ENCODE measurements at places on chromosomes 3 and 15. TPM values are rescaled to one million over a fixed set of nuclear protein-coding genes. Genes with fewer than 3 reads are reported as not detected.

Gene SNX22
- total RNA-seq = not detected

- ATAC-seq = no peak
These were observed 612.8 kb upstream of the AGTR1 start for GRCh38 chr3:148084931-148085330.

- no peak for ATAC-seq
These were observed 176.4 kb downstream of the GBE1 start for GRCh38 chr3:81585056-81585455.

GRCh38 chr3:138282836-138283235 is 46.8 kb downstream of the NME9 start:
- ATAC-seq = no peak

Gene RBP2
- total RNA-seq = not detected

Gene IL12A
- not detected for total RNA-seq

Gene TRPC1
- total RNA-seq = 21.8 TPM

Gene FBN1
- 153 TPM for total RNA-seq

GRCh38 chr15:26157081-26157480 is 294.0 kb upstream of the ATP10A start:
- ATAC-seq = peak; percentile 64

GRCh38 chr15:28974142-28974541 is 88.4 kb downstream of the APBA2 start:
- ATAC-seq = no peak

- no peak for ATAC-seq
These were observed 143.4 kb downstream of the PDCD6IP start for GRCh38 chr3:33941804-33942203.

GRCh38 chr3:132978464-132978863 is 59.7 kb upstream of the TMEM108 start:
- no peak for ATAC-seq

DNA sequence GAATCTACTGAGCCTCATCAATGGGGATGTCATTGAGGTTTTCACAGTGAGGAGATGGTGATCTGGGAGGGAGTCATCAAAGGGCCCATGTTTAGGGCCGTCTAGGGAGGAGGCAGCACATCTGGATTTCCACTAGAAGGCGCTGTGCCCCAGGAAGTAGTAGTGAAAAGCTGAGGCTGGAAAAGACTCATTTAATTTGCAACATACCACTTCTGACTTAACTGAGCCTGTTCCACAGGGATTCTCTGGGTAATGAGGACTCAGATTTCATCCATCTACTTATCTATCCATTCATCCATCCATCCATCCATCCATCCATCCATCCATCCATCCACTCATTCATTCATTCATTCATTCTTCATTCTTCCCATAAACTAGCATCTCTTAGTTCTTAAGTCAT is 17.4 kb upstream of the SHF start:
- ATAC-seq = no peak

- peak; percentile 84 for ATAC-seq
These were observed 710 bp upstream of the CLK3 start for GRCh38 chr15:74614744-74615507.

DNA sequence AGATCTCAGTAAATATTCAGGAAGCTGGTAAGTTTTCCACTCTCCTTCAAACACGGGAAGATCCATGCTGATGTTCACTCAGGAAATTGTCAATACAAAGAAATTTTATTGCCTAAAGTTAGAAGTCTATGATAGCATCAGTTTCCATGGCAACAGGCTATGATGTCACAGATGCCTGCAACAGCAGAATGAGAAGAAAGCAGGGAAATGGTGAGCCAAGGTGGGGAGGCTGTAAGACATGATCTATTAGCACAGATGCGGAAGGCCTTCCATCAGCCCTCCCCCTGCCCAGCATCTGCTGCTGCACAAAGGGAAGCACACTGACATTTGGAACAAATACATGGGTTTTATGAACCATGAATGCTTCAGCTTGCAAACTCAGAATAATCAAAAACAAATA is 28.6 kb downstream of the EPHB1 start:
- no peak for ATAC-seq

Gene PML
- 24.1 TPM for total RNA-seq

GRCh38 chr3:44016818-44017217 is 224.9 kb upstream of the TOPAZ1 start:
- ATAC-seq = no peak

DNA sequence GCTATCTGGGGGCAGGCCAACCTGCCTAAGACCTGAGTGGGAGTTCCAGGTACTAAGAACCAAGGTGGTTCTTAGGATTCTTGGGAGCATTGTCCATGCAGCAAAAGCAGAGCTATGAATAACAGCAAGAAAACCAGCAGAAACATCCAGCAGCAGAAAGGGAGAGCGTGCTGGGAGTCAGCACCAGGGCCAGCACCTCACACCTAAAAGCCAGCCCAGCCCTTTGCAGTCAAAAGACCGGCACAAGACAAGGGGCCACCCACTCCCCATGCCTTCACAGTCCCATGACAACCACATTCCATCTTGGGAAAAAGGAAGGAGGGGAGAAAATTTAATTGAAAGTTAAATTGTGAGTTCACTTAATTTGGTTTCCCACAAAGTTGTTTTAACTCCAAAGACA is 364.9 kb downstream of the AGBL1 start:
- ATAC-seq = no peak

DNA sequence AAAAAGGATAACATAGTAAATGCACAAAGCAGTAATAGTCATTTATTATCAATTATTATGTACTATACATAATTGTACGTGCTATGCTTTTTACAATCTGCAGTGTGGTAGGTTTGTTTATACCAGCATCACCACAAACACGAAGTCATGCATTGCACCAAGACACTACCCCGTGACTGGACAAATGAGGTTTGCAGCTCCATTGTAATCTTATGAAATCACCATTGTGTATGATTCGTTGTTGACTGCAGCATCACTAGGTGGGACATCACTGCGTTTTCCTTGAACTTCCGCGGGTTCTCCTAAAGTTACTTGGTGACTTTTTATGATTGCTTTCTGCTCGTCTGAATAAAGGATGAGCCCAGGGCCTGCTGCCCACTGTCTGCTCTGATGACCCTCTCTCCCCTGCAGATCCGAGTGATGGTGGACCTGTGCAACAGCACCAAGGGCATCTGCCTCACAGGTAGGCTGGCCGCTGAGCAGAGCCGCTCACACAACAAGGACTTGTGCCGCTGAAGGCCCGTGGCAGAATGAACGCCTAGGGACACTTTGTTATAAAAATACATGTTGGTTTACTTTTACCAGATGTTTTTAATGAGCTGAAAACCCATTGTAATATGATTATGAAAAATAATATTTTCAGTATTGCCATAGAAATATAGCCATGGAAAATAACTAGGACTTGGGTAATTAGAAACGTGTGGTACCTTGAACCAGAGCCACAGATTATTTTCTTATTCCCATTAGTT is 35.8 kb downstream of the GLDN start:
- ATAC-seq = no peak

Gene FOXL2NB
- not detected for total RNA-seq

DNA sequence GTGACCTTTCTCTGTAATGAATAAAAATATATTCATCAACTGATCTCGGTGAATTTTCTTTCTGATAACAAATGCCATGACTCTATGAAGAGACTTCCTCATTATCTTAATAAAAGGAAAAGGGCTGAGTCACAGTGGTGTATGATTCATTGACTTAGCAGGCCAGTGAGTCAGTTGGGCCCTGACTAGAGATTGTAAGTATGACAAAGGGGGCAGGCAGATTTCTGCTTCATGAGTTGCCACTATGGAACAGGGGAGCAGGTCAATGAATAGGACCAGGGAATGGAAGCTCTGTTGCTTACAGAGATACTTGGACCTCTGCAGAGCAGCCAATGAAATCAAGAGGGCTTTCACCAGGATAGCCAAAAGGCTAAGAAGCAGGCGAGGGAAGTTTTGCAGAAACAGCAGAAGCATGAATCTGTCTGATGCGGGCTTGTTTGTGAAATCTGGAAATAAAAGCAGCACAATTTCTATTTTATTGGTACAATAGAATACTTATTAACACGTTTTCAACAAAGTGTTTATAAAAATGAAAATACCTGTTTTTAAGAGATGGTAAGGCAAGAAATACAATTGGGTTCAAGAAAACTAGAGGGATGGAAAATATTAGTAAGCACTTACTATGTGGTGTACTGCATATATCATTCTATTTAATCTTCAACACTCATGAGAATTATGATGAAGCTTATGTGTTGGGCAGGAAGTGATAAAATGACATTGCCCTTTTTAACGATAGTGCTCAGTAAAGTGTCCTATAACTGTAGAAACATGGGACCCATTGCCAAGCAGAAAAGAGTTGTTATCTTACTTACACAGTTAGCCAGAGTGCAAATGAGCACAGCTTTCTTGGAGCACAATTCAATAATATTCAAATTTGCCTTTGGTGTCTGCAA is 169.8 kb upstream of the MYRIP start:
- ATAC-seq = no peak

DNA sequence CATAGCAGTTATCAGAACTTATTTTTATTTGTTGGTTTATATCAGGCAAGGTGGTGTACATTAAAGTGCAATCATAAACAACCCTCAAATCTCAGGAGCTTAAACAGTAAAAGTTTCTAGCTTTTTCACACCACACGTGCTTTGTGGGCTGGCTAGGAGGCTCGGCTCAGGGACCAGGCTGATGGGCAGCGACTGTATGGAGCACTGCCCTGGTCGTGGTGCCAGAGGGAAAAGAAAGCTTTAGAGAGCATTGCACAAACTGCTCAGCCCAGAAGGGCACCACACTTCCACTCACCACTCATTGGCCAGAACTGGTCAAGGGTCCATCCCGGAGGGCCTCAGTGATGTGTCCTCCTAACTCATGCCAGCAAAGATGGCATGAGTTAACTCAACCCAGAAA is 123.2 kb downstream of the AQP9 start:
- ATAC-seq = no peak

Gene ROBO2
- 2.9 TPM for total RNA-seq

DNA sequence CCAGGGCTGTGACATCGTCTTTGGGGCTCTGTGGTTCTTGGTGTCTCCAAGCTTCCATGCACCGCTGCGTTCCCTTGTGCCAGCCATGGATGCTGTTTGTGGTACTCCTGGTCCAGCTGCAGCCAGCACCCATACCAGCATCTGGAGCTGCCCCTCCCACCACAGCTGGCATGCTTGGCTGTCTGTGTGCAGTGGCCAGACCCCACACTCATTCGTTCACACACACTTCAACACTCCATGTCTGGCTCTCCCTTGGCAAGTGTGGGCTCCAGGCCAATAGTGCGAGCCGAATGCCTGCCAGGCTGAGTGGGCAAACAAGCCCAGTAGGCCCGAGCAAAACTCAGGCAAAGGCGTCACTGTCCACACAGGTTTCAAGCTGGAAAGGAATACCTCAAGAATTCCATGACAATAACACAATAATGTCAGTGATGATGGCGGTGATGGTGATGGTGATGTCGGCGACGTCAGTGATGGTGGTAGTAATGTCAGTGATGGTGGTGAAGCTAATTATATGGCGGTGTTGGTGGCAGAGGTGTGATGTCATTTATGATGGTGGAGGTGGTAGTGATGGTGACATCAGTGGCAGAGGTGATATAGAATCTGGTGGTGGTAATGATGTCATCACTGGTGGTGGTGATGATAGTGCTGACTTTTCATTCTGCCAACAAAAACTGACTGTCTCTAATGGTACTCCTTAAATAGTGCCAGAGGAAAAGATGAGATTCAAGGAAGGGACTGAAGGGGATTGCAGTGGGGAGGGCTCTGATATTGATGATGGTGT is 19.3 kb downstream of the TBC1D21 start:
- ATAC-seq = no peak

DNA sequence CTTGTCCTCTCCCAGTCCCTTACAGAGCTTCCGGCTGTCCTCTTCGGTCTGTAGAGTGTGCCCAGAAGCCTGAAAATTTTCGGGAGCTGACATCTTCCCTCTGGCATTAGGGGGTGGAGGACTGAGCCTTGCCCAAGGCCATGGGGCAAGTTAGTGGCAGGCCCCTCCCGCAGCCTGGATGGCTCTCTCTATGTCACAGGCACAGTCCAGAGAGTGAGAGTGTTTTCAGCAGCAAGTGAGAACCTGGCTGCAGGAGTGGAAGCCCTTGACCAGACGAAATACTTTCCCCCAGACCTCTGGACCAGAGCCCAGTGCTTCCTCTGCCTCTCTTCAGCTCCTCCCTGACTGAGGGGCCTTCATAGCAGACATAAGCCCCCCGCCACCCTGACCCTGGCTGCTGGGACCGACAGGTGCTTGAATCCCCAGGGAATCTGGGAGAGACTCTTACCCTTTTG is 50.5 kb upstream of the SEC22A start:
- no peak for ATAC-seq

DNA sequence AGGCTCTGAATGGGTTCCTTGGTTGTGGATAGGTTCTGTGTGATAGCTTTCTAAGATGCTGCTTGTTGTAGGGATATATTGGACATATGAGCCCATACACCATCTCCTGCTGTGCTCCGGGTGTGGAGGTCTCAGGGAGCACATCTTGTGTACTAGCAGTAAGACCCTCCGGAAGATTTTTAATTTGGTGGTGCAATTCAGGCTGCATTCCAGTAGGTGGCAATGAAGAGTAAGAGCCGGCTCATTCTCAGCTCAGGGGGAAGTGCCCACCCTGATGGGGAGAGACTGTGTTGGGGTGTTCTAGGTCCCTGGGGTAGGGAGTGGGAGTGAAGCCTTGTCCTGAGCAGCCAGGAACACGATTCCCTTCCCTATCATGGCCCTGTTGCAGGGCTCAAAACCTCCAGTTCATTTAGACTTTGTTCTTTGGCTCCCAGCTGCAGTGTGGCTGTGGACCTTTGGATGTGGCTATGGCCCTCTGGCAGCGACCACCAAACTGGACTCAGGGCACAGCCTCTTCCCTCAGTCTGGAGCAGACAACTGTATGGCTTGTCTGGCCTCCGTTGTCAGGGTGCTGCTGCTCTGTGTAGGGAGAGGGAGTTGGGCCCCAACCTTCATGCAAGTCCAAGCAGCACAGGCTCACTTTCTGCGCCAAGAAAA is 104.7 kb downstream of the UNC13C start:
- ATAC-seq = no peak

DNA sequence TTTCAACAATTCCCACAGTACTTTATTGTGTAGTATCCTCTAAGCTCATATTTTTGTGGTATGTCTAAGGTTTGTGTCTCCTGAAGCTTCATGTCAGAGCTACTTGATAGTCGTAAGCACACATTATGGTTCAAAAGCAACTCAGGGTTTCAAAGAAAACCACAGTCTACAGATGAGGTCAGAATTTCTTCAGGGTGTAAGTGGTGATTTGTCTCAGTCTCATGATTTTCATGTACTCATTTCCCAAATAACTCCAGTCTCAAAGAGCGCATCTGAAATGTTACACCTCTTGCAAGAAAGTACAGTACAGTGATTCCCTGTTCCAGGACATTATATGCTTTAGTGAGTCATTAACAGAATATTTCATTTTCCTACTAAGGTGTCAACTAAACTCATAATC is 47.5 kb upstream of the SSR3 start:
- no peak for ATAC-seq

DNA sequence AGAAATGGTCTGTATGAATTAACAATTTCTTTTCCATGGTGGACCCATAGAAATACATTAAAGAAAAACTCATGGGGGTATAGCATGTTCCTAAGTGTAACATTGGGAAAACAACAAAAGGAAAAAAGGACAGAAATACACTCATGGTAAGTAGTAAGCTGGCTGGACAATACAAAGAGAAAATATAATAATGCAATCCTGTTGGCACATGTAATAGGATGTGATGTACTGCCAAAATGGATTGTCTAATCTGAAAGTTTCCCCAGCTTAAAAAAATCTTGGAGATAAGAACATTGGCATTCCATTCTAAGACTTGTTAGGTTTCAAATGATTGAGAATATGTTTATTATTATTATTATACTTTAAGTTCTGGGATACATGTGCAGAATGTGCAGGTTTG is 128.1 kb downstream of the MBNL1 start:
- ATAC-seq = peak; percentile 62

GRCh38 chr3:148880681-148881080 is 15.6 kb downstream of the CPA3 start:
- no peak for ATAC-seq

All from gastroesophageal sphincter (tissue), 4 donors.